ENCODE measurements at places on chromosomes 12 and 14.
A peak's percentile ranks its signal among the peaks of the same experiment; 100 is the strongest.

DNA sequence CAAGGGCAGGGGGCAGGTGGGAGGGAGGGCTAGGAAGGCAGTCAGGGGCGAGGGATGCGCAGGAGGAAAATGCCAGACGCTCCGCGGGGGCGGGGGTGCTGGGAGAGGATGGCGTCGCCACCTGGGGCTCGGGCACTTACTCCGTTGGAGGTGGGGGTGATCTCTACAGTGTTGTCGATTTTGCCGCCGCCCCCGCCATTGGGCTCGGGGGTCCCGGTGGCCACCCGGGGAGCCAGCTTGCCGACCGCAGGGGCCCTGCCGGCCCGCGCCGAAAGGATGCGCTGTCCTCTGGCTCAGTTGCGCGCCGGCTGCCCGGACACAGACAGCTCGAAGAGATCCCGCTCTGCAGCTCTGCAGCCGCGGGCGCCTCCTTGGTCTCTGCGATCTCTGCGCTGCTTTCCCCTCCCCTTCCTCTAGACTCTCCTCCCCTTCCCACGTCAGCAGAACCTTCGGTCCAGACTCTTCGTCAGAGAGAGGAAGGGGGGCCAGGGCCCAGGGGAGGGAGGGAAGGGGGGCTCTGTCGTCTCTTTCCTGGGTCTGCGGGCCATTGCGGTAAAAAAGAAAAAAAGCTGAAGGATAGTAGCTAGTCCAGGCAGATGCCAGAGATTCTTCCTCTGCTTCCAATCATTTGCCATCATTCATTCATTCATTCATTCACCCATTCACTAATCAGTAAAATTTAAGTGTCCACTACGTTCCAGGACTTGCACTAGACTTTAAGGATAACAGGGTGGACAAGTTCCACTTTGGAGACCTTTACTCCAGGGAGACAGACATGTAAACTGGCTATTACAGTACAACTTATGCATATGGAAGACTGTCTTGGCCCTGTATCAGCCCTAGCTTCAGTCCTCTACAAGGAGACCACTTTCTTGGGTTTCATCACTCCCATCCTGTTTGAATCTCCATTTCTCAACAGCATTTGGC, at the start of gene SLC22A17:
TSS of gene SLC22A17 (minus strand) at position 382 of the 927 bp plus-strand sequence.
- DNase-seq, result peak; percentile 58

DNA sequence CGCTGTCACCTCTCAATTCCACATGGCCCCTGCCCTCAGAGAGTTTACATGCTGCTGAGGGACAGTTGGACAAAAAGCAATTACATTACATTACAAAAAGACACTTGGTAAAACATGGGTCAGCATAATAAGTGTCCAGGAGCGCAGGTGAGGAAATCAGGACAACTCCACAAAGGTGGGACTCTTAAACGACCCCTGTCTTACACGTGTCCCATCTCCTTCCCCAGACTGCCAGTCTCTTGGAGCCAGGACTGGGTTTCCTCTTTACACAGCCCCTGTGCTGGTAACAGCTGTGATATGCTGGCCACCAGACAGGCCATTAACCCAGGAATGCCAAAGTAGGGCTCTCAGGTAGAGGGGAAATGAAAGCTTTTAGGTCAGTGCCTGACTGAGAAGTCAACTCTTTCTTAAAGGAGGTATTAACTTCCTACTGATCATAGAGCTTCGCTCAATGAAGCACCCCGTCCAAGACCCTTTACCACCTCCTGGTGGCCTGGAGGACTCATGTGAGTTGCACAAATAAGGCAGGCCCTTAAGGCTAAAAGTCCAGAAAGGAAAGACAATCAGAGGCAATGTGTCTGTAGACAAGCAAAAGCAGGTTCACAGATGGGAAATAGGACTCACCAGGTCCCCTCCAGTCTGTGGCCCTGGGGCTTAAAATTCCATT, 55.5 kb downstream of the ANO2 start:
- no peak for DNase-seq

- DNase-seq, result no peak
Measured at GRCh38 chr14:32980902-32981501, 42.3 kb downstream of the NPAS3 start.

DNA sequence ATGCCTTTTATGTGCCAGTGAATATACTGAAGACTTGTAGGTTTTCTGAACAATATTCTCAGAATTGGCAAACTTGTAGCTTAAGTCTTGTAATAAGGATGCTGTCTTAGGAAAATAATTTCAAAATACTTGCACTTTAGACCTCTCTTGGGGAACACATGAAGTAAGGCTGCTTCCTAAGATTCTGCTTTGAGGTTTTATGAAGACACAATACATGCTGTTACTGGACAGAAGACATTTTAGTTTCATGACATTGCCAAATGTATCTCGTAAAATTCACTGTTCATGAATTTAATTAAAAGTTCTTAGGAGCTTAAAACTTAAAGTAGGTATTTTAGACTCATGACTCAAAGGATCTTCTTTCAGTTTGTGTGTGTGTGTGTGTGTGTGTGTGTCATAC, 80.7 kb downstream of the RAD51B start:
- no peak for DNase-seq

All from AG09319 (cell line).